M059J (cell line): ENCODE measurements at places on chromosomes 2 and 18. TPM values are rescaled to one million over a fixed set of nuclear protein-coding genes. Genes with fewer than 3 reads are reported as not detected.

The CCDC102B gene
- 2.7 and 5.2 TPM in 2 replicates for total RNA-seq

The CREB1 gene
- total RNA-seq = 43.4 and 55.0 TPM in 2 replicates

DNA sequence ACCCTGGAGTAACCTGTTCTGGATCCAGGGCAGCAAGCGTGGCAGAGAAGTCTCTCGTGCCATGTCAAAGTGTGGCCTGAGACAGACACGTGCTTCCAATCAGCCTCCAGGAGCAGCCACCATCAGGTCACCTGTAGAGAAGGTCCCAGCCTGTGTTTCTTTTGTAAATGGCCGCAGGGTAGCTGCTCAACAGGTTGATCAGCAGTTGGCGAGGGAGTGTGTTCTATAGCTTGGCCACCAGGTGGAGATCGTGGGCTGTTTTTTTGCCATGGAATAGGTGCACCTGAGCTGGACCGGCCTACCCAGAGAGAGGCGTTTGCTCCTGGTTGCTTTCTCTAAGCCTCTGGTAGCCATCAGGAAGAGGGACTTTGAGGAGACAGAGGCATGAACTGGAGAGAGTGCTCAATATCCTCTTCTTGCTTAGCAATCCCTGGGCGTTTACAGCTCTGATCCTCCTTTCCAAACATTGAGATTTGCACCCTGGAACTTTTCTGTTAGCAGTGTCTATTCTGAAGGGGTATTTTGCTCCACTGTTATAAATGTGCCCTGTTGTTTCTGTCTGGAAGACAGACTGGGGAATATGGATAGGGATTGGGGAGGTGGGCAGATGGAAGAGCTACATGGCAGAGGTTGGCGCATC lies 34.2 kb upstream of the EN1 start:
- peak; percentile 46 for DNase-seq

GRCh38 chr18:24413148-24413547 lies 13.3 kb upstream of the IMPACT start:
- peak; percentile 32 for DNase-seq

DNA sequence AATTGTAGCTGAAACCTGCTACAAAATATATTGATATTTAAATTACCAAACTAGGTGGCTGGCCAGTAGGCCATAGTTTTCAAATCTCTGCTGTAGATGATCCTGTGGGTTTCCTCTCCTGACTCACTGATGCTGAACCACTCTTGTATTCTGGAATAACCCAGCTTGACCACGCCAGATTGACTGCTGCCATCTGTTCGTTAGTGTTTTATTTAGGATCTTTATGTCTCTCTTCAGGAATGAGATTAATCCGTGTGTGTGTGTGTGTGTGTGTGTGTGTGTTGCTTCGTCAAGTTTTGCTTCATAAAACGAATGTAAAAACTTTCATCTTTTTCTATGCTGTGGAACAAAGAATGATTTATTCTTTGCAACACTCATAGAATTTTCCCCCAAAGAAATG lies 187.1 kb downstream of the DYSF start:
- no peak for DNase-seq
